ENCODE measurements at places on chromosomes 7 and 10.
A peak's percentile ranks its signal among the peaks of the same experiment; 100 is the strongest.

DNA sequence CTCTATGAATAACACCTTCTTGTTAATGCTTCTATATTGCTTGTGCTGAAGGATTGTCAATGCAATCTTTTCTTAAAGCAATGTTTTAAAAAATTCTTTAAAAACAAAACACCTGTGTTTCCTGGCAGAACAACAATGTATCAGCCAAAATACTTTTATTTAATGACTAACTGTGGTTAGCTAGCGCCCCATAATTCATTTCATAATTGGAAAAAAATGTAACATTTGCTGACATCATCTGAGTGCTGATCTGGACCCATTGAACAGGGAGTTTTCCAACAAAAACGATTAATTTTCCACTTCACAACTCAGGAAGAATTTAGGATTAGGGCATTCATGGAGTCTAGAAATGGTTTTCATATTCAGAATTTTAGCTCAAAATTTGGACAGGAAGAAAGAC lies 137.6 kb upstream of the CDK6 start:
- peak; percentile 77 for DNase-seq

GRCh38 chr7:142749218-142749993 lies at the start of gene PRSS1:
PRSS1 (plus strand) TSS chr7:142749472; CDS start chr7:142749485, 13 bp downstream.
- no peak for DNase-seq

GRCh38 chr7:16794986-16795385 lies 9.8 kb downstream of the AGR2 start:
- peak; percentile 34 for DNase-seq

GRCh38 chr7:95682913-95683312 lies 86.6 kb upstream of the PDK4 start:
- DNase-seq: no peak

DNA sequence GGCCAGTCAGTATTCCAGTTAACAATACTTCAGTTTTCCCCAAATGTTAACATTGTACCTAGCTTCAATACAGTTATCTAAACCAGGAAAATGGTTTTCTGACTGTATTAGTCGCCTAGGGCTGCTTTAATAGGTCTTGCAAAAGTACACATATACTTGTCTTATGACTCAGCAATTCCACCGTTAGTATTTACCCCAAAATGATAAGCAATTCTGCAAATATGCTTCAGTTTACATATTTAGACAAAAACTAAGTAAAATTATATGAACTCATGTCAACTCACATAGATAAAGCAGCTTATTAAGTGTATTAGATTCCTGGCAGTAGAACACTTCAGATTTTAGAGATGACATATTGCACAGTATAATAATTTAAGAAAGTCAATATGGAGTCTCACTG lies 363.3 kb downstream of the ARL4A start:
- DNase-seq: peak; percentile 73

DNA sequence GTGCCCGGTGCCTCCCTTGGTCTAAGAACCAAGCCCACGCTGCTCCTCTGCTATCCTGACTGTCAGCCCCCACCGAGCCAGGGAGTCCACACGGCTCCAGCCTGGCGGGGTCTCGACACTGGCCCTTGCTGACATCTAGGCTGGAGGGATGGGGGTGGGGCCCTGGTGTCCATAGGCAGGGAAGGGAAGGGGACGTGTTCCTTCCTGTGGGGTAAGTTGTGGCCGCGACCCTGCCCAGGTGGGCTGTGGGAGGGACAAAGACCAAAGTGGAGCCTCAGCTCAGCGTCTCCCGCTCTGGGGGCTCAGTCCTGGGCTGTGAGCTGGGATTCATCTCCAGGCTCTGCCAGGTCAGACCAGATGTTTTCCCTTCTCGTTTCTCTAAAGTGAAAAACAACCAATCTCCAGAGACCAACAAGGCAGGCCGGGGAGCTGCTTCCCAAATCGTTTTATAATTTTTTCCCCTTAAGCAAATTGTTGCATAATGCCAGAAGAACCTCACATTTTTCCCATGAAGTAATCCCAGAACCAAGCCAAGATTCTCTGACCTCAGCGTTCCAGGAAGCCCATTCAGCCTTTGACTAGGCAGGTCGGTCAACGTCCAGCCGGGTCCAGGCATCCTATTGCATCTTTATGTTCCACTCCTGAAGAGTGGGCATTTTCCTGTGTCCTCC lies 101.2 kb downstream of the RGS10 start:
- DNase-seq: peak; percentile 36

GRCh38 chr7:73892003-73892999 lies 31.3 kb downstream of the TMEM270 start:
- DNase-seq: peak; percentile 33

GRCh38 chr10:59362959-59363381 lies 621 bp upstream of the FAM13C start:
- peak; percentile 53 for DNase-seq

Measured in LHCN-M2 (cell line).